ENCODE measurements at places on chromosomes 7 and 10.

DNA sequence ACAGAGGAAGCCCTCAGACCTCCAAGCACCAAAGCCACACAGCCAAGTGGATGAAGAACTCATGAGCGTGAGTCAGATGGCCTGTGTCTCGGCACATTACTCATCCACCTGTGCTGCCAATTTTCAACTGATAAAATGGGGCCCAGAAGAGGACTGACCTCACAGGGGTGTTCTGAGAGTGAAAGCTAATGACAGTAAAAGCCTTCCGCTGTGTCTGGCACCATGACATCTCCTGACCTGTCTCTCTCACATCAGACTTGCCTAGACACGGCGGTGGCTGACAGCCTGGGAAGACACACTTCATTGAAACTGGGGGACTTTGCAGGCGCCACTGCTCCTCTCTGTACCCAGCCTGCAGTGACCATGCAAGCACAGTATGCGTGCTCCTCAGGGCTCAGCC is 8.3 kb upstream of the SLC18A3 start:
- peak; percentile 76 for DNase-seq

DNA sequence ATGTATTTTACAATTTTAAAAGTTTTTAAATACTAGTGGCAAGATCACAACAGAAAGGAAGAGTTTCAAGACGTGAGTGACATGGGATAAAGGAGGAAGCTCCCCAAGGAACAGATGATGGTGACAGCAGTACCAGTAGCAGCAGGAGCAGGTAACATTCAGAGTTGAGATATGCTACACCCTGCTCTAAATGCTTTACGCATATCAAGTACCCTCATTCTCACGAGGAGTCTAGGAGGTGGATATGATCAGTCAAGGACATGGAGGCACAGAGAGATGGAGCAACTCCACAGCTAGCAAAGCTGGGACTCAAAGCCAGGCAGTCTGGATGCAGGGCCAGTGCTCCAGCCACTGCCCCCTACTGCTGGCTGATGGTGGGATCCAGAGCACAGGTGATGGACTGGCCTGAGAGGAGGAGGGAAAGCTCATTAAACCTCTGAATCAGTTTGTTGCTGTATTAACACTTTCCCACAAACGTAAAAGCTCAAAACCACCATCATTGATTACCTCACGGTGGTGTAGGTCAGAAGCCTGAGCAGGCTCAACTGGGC is 17.5 kb downstream of the RP9 start:
- no peak for DNase-seq

DNA sequence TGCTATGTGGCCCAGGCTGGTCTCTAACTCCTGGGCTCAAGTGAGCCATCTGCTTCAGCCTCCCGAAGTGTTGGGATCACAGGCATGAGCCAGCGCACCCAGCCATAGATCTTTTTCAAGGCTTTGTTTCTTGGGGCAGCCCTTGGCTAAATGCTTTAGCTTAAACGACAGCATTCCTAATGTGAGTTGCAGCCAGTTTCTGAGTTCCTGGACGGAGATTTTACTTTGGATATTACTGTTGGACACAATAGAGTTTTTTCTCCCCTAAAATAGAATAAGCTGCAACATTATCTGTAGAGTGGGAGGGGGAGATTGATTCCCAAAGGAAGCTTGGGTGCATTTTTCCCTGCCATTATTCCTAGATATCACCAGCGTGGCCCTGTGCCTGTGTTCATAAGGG is 103.0 kb upstream of the BTBD16 start:
- no peak for DNase-seq

GRCh38 chr7:144473908-144474307 is 70.4 kb upstream of the NOBOX start:
- no peak for DNase-seq

DNA sequence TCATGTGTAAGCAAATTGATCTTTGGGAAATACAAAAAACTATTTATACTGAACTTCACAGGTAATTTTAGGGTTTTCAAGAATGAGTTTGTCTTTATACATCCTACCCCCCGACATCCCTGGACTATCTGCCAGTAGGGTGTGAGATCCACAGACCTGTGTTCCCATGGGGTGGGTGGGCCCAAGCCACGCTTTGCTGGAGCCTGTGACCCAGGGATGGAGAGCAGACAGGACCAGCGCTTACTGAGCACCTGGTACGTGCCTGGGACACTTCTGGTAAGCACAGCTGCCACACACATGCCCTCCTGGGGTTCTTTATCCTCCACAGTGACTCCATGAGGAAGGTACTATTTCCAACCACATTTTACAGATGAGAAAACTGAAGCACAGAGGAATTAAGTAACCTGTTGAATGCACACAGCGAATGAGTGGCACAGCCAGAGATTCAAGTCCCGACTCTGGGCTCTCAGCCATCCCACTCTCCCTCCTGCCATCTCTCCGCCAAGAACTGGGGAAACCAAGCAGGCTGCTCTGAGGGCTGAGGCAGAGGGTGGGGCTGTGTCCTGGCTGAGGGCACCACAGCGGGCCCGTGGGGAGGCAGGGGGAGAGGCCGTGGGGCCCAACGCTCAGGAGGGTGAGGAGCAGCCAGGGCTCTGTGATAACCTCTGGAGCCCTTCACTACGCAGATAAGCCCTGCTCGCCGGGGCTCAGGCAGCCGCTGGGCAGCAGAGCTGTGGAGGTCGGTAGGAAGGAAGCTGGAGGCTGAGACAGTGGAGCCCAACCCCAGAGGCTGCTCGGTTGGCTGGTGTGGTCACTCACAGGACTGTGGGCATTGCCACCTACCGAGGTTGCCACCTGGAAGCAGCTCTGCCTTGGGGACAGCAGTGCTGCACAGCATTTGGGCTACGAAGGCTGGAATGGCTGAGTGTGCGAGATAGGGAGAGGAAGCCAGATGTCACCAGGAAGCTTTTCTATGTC is 124.2 kb downstream of the ARHGAP22 start:
- DNase-seq, result no peak

DNA sequence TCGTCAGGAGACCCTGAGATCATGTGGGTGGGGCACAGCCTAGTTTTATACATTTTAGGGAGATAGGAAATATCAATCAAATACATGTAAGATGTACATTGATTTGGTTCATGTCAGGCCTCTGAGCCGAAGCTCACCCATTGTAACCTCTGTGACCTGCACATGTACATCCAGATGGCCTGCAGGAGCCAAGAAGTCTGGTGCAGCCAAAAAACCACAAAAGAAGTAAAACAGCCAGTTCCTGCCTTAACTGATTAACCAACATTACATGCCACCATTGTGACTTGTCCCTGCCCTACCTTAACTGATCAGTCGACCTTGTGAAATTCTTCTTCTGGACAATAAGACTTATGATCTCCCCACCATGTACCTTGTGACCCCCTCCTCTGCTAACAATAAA is 16.0 kb upstream of the LRRC61 start:
- DNase-seq, result no peak

DNA sequence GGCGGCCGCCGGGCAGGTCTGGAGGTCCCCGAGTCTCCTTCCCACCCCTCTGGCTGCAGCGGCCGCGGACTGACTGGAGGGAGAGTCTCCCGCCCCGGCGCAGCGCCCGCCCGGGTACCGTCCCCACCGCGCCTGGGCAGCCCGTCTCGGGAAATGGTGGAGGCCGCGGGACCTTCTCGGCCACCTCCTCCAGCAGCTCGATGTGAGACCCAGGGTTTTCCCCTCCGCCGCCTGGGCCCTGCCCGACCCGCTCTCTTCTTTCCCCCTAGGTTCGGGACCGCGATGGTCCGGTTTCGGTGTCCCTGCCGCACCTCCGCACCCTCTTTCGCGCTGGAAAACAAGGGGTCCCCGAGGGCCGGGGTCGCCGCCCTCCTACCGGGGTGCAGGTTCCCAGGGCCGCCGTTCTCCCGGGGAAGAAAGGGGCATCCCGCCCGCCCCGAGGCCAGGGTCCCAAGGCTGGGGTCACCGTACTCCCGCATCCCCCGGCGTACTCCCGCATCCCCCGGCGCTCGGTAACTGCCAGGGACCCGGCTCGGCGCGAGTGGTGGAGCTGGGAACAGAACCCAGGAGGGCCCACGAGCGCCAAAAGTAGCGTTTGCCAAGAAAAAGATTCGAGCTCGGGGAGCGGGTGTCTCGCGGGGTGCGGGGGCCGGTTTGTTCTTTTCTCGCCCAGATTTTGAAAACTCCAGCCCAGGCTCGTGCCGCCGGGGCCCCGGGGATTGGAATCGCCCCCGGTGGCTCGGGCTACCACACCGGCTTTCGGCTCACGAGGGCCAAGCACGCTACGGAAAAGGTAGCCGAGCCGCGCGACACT is 3.4 kb downstream of the TNRC18 start:
- DNase-seq, result peak; percentile 35

- DNase-seq, result no peak
Observed at GRCh38 chr10:56028298-56029132, 332.5 kb downstream of the ZWINT start.

GRCh38 chr7:98046816-98047215 is 56.8 kb upstream of the OCM2 start:
- DNase-seq, result no peak

- no peak for DNase-seq
Observed at GRCh38 chr7:108057951-108058481, 55.1 kb upstream of the LAMB1 start.

DNA sequence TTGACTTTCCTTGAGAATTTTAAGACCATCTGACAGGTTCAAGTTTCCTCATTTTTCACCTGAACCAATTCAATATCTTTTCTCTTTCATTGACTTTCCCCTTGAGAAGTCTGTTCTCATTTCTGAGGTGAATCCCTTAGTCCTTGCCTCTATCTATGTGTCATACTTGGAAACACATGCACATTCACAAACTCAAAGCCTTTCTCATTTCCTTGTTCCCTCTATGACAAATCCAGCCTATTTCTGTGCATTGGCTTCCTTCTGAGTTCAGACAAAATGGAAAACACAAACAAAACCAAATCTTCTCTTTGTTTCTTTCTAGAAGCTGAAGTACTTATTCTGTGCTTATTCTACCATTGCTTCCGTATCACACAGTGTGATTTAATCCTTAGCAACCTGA is 13.8 kb downstream of the PTTG1IP2 start:
- no peak for DNase-seq

DNA sequence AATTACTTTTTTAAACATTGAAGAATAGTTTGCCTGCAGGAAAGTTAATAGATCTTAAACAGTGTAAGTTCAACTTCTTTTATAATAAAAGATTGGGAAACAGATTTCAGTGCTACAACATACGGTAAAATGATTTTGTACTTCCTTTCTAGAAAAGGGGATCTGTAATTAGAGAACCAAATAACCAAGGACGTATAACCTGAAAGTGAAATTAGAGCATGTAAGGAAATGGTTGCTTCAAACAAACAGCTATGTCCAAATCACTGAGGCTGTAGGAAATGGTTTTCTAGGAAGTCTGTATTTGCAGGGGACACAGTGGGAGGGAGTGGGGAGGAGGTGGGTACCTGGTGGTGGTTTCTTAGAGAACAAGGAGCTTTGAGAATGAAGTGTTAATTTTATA is 57.9 kb upstream of the EXOC6 start:
- DNase-seq, result no peak

DNA sequence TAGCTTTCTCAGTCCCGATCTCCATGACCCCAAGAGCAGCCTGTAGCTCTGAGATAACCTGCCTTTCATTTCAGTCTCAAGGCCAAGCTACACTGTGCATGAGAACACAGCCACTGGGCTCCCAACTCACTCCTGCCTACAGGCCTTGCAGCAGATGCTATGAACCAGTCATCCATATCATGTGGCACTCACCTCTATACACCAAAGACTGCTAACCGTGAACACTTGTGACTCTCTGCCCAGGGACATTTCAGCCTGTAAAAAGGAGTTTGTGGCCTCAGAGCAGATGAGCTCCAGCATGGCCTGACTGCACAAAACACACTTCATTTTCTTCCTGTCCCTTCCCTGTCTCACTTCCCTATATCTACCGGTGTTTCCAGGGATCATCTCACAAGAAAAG is 56.9 kb upstream of the NPY start:
- DNase-seq, result no peak

- no peak for DNase-seq
Observed at GRCh38 chr10:114489521-114490310, 85.4 kb upstream of the AFAP1L2 start.

DNA sequence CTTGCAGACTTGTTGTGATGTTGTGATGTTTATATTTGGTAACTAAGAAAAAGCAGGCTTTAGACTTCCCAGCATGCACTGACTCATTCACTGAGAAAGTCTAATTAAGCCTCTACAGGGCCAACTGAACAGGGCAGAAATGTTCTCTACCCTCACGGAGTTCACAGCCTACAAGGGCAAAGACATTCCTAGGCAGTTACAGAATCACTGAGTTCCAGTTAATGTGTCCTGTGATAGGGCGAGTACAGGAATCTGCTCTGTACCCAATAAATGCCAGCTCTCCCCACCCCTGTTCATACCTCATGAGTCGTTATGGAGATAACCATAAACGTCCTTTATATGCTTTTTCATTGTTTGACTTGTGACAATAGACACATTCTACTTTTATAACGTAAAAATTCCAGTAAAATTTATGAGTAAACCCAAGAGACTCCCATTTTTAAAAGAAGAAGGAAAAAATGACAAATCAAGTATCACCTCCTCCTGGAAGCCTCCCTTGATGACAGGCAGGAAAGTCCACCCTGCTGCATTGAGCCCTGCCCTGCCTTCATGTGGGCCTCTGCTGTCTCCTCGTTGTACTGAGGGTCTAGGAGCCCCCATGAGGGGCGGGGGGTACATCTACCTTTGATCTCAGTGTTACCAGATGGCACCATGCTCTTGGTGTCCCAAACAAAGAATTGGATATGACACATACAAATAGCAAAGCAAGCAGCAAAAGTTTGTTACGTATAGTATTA is 14.3 kb downstream of the MUC12 start:
- peak; percentile 11 for DNase-seq

DNA sequence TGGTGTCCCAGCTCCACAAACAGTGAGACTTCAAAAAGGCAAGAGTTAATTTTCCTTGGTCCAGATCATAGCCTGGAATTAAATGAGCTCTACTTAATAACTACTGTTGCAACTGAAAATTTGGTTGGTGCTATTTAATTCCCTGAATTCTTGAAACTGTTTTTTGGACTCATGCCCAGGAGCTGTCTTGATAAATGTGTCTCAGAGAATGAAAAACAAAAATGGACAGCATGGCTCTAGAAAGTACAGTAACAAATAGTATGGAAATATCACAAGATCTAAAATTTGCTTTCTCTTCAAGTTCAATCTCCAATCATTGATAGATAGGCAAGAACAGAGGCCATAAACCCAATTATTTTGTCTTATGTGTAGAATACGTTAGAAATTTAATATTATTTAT is 42.5 kb downstream of the CCDC71L start:
- peak; percentile 49 for DNase-seq

- DNase-seq, result peak; percentile 86
Observed at GRCh38 chr10:30365278-30365677, 16.2 kb upstream of the MTPAP start.

GRCh38 chr10:97721871-97722780 is 8.6 kb downstream of the MARVELD1 start:
- no peak for DNase-seq
